ENCODE measurements at places on chromosomes 3 and 15.

- no peak for DNase-seq
These were observed 885.9 kb downstream of the FHIT start for GRCh38 chr3:60365360-60365759.

GRCh38 chr15:99921101-99921500 is 187.9 kb upstream of the LYSMD4 start:
- no peak for DNase-seq

DNA sequence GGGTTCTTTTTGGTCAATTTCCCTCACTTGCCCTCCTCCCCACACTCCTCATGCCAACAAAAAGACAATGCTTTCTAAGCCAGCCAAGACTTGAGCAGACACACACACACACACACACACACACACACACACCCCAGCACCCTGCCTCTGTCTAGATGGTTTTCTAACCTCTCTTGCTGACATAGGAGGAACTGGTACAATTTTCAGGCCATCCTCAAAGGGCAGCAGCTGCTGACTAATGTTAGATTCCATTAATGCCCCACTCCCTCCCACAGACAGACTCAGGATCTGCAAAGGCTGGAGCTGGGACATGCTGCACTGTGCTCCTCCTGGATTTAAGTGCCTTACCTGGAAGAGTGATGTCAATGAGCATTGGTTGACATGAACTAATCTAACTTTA is 438.4 kb downstream of the OCA2 start:
- no peak for DNase-seq

DNA sequence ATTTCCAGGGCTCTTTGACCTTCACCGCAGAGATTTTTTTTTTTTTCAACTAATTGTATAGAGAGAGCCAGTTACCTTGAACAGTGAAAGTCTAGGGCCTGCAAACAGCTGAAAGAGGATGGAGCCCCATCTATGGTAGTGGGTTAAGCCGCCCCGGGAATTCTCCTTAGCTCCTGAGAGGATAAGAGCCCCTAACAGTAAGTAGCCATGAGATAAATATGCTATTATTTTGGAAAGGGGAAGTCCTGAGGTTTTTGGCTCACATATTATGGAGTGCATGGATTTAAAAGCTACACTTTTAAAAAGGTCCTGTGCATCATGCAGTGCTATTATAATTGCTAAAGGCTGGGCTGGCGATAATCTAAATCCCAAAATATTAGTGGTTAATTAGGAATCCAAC is 115.0 kb downstream of the FBN1 start:
- DNase-seq, result no peak

DNA sequence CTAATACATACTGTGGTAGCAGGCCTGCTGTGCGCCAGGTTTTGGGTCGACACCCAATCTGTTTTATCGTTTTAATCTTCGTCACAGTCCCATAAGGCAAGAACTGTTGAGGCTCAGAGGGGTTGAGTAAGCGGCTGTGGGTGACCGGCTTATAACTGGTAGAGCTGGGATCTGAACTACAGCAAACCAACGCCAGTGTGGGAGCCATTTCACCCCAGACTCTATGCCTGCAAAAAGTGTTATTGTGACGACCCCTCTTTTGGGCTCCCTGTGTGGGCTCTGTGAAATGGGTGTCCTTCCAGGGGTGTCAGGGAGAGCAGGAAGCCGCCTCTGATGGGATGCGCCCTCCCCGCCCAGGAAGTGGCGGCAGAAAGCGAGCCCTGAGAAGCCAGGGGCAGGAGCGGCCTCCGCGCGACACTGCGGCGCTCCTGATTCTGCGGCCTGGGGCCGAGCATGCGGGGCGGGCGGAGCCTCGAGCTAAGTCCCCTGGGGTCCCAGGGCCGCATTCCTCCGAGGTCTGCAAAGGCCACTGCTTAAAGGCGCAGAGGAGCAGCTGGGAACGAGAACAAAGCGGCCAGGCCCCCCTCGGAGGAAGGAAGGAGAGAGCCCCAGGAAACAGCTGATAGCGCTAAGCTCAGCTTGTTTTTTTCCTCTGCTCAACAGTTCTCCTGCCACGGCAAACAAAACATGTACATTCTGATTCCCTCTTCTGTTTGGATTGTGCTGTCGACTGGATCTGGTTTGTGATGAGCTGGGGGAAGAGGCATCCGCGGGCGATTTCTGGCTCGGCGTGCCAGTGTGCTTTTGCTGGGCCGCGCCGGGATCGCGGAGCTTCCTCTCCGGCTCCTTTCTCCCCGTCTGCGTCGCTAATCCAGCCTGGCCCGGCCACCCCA is 33.9 kb downstream of the GRK7 start:
- DNase-seq, result no peak

- no peak for DNase-seq
These were observed 447.3 kb upstream of the CNTN3 start for GRCh38 chr3:75061806-75062205.

DNA sequence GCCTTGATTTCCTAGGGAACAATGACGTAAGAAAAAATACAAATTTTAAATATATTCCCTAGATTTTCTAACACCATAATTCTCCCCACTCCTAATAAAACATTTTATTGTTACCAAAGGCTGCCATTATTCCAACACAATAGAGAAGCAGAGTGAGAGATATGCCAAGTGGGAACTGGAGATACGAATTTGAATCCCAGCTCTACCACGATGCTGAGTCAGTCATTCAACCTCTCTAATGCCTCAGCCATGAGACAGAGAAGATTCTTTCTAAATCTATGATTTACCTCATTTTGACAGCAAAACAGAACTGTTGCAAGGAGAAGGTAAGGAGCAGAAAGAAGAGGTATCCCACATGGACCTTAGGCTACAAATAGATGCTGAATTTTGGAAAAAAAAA is 112.5 kb downstream of the IGF2BP2 start:
- no peak for DNase-seq

GRCh38 chr3:165855581-165855980 is 18.4 kb upstream of the BCHE start:
- DNase-seq, result no peak

DNA sequence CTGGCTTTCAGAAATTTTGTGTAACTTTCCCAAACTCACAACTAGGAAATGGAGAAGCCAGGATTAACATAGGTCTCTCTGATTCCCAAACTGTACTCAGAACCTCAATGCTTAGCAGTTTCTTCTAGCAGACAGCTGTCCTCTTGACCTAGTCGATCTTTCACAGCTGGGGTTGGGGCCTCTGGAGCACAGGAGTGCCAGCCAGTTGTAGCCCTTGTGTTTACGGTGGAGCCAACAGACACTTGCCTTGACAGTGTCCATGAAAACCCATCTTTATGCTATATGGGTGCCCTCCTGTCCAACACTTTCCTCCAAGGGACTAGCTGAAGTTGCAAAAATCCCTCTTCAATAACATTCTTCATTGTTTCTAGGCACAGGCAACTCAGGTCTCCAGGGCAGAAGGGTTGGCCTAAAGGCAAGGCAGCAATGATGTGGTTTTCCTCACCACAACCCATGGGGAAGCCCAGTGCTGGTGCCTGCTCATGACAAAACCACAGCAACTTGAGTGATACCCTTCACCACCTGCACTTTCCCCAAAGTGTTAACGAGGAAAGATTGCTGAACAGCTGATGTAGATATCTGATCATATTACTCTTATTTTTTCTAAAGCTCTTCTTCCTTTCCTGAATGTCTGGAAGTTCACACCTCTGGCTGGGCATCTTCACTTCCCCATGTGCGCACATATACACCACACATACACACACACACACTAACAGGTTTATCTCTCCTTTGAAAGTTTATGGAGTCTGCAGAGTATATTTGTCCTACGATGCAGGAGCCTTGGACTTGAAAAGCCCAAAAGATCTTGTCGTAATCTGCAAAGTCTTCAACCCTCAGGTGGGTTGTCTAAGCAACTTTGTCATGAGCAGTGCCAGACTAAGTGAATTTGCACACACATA is 11.0 kb upstream of the KNG1 start:
- no peak for DNase-seq

GRCh38 chr15:50265620-50266019 is at the start of gene HDC:
Gene HDC (minus strand): TSS chr15:50265726. CDS start chr15:50265623, 103 bp downstream.
- no peak for DNase-seq

DNA sequence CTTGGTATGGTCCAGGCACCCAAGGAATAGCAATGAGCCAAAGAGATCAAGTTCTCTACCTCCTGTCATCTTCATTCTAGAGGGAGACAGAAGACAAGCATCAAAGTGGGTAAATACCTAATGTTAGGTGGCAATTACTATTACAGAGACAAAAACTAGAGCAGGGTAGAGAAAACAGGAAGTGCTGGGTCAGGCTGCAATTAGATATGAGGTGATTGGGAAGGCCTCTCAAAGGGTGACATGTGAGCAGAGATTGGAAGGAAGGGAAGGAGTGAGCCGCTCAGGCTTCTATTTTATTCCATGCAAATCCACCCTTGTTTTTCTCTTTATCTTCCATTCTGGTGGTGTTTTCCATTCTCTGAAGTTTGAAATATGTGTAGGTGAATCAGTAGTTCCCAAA is 37.4 kb downstream of the EBLN2 start:
- DNase-seq, result no peak

DNA sequence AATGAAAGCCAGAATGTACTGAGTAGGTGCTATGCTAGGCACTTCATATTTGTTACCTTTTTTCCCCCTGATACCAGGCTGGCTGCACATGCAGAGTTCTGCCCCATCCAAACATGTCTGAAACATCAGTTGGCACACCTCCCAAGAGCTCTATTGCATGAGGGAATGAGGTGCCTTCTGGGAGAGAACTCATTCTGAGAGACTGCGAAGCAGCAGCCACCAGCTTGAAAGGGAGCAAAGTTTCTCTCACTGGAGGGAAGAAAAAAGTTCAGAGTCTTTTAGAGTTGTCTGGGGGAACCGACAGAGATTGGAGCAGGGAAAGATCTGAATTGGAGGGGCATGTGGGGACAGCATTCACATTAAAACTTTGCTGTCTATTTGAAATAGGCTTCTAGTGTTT is 84.1 kb downstream of the AGBL1 start:
- DNase-seq, result no peak

- no peak for DNase-seq
These were observed 2.7 kb downstream of the TYRO3 start for GRCh38 chr15:41561777-41562145.

GRCh38 chr3:103295974-103296570 is 861.3 kb downstream of the ZPLD1 start:
- no peak for DNase-seq

DNA sequence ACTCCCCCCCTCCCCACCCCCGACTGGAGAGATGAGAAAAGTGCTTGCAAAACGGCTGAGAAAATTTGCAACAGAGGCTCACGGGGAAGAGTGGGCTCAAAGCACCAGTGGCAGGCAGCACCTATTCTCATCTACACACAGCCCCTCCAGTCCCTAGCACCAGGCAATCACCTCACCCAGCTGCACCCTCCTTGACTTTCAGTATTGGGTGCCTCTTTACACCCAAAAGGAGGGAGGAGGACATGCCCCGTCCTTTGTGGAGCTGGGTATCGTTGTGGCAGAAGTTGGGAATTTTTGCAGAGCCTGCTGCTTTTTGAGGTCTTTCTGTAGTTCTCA is 182.8 kb upstream of the TOPAZ1 start:
- DNase-seq, result no peak

GRCh38 chr3:50658831-50659230 is 15.9 kb upstream of the DOCK3 start:
- no peak for DNase-seq
